ENCODE measurements at places on chromosomes 6 and 20. TPM values are rescaled to one million over a fixed set of nuclear protein-coding genes. Genes with fewer than 3 reads are reported as not detected.

DNA sequence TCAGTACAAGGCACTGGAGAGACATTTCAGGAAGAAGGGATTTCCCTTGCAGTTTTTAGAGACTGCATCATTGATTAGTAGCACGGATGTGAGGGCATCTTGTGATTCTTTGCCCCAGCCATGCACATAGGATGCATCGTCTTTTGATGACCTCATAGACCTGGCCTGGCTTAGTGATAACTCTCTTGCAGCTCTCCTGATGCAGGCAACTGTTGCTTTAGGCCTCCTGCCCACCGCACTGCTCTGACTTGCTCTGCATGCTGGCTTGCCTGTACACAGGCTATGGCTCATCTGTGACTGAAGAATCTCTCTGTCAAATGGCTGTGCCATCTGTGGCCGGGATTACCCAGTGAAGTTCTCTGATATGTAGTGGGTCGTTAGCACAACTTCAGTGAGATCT is 207.7 kb upstream of the PTCHD4 start:
- DNase-seq: no peak

Gene TAGAP
- 22.3 TPM for total RNA-seq

- no peak for DNase-seq
Observed at GRCh38 chr6:106448000-106448426, 87.5 kb downstream of the CRYBG1 start.

Gene PCK1
- total RNA-seq: 0.19 TPM

DNA sequence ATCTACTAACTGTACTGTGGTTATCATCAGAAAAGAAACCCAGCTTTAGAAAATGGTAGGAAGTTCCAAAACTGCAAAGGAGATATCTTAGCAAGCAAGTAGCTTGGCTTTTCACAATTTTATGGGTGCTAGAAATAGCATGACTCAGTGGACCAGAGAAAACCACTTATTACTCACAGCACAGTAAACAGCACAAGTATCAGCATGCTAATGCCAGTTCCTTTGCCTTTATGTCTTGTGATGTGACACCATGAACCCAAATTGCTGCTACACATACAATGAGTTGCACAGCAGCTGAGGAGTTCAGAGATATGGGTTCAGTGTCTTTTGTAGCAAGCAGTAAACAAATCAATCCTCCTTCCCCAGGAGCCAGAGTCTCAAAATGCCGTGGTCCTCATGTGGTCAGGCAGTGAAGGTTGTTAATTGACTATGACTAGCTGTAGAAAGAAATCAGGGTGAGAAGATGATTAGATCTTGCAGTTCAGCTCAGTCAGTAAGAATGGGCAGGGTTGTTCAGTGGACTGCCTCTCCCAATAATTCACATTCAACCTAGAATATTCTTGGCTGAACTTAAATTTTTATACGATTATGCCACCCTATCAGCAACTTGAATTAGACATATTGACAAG is 73.3 kb downstream of the OPRM1 start:
- DNase-seq: no peak

DNA sequence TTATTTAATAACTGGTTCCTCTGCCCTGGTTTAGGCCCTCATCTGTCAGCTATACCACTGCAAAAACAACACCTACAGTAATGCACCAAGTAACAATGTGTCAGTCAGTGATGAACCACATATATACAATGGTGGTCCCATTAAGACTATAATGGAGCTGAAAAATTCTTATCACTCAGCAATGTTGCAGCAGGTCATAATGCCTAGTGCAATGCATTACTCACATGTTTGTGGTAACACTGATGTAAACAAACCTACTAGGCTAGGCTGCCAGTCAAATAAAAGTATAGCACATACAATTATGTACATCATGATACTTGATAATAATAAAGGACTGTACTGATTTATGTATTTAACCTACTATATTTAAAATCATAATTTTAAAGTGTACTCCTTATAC is 31.3 kb downstream of the RARS2 start:
- no peak for DNase-seq

DNA sequence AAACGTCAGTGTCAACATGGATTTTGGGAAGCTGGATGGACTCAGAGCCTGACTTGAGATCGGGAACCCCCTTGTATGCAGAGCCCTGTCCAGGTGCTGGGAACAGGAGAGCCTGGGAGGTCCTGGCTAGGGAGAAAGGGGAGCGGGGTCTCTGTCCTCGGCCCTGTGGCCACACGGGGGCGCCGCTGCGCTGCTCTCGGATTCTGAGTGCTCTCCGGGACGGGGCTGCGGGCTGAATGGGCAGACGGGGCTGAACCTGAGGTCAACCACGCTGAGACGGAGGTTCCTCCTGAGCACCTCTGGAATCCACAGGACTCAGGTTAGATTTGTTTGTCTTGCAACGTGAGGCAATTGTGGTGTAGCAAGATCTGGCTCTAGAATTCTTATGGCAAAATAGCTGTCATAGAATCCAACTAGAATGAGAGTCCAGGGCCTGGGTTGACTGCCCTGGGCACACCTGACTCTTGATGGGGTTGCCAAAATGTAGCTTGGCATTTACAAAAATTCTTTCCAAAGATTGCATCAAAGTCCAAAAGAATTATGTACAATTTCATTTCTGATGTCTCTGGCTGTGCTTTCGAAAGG is 20.6 kb upstream of the HLA-F start:
- no peak for DNase-seq

DNA sequence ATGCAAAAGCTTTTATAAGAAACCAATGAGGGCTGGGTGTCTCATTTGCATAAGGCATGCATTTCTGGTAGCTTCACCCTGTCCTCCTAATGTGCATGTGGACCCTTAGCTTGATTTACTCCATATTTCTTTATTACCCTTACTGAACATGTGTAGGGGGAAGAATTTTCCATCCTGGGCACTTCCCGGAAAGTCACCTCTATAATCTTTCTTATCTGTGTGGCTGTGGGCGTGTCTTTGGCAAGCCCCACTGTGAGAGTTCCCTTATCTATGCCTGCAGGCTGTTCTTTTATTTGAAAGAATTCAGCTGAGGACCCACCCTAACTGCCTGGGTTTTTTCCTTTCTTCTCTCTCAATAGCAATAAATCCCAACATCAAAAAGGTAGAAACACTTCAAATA is 627.8 kb downstream of the DOK5 start:
- DNase-seq: no peak

GRCh38 chr20:47090835-47091234 is 196.2 kb downstream of the EYA2 start:
- DNase-seq: no peak

DNA sequence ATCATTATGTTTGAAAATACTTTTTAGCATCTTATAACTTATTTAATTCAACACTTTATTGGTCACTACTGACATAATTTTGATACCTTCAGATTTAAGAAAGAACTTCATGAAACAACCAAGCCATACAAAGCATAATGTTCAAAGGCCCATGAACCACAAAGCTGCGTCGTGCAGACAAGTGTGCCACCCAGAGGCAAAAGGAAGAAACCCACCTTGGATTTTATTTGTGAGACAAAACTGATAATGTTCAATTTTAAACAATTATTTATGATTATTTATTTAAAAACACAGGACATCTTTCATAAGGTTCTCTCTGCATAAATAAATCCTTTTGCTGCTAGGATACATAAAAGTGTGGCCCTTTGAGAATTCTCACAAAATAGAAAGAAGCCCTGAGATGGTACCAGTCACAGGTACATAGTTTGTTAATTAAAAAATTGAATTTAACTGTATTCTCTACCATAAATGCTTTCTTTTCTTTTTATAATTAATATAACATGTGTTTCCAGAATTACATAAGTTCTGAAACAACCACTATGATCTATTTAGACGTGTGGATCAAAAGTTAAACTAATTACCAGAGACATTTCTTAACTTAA is 143.7 kb downstream of the RALGAPA2 start:
- DNase-seq: peak; percentile 20

DNA sequence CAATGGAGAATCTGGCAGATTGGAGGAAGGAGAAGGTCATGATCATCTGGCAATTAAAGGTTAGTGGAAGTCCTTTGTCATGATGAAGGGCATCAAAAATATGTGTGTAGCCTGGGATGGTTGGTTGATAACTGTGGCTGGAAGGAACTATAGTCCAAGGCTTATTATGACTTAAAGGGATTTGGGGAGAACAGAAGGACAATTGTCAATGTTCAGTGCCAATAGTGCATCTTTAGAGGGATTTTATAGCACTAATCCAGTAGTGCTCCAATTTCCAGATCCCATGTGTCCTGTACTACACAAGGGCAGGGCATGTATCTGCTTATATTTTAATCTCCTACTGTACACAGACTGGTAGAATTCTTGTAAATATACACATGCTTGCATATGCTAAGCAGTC is 5.0 kb upstream of the ZBTB24 start:
- DNase-seq: no peak

DNA sequence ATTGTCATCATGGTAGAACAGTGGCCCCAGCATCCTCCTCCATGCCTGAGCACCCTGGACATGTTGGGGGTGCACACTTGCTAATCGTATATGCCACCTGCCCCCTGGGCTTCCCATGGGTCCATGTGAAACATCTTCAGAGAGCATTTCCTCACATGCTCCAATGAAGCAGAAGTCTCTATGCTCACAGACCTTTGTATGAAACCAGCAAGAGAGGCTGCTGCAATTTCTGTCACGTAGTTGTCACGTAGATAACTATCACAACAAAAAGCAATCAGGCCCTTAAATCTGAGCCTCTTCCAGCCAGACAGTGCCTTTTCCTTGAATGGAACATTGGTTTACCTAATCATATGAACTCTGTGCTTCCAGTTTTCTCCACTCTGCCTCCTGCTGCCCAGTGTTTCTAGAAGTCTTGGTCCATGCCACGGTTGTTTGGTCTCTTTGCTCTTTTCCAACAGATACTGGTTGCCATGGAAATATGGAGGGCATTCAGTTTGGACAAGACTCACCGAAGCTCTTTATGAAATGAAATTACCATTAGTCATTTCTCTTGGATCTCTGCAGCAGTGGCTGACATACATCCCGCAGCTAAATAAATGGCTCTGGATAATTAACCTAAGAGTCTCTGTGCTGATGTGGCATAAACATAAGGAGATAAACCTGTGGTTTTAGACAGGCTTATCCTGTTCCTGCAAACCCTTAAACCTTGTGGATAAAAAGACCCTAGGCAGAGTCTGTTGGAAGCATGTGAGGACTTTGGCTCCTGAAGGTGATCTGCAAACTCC is 172.8 kb upstream of the SYNDIG1 start:
- DNase-seq: no peak

- no peak for DNase-seq
Observed at GRCh38 chr6:128097009-128097408, 196.2 kb upstream of the THEMIS start.

DNA sequence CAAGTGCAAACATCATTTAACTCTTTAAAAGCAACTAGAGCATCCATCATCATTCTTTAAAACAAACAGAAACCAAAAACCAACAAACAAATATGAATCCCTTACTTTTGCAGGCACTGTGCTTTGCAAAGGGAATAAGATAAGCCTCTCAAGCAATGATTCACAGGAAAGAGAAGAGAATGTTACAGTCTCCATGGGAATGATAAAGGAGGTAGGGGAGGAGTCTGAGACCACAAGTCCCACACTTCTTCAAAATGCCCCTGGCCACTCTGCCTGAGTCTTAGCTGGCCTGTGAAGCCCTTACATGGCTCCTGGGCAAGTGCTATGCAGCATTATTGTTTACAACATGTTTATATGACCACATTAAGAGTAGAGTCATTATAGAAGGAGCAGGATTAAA is 257.7 kb upstream of the MARCKS start:
- no peak for DNase-seq

DNA sequence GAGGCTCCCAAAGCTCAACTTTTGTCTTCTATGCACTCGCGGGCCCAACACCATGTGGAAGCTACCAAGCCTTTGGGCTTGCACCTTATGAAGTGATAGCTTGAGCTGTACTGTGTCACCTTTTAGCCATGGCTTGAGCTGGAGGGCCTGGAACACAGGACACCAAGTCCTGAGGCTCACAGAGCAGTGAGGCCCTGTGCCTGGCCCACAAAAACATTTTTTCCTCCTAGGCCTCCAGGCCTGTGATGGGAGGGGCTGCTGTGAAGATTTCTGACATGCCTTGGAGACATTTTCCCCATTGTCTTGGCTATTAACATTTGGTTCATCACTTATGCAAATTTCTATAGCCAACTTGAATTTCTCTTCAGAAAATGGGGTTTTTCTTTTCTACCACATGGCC is 96.5 kb downstream of the MMUT start:
- no peak for DNase-seq

Gene SLC17A3
- total RNA-seq: 0.14 TPM

GRCh38 chr6:5766260-5766659 is 240.5 kb downstream of the NRN1 start:
- no peak for DNase-seq

GRCh38 chr6:36683145-36683655 is 4.7 kb downstream of the CDKN1A start:
- no peak for DNase-seq

DNA sequence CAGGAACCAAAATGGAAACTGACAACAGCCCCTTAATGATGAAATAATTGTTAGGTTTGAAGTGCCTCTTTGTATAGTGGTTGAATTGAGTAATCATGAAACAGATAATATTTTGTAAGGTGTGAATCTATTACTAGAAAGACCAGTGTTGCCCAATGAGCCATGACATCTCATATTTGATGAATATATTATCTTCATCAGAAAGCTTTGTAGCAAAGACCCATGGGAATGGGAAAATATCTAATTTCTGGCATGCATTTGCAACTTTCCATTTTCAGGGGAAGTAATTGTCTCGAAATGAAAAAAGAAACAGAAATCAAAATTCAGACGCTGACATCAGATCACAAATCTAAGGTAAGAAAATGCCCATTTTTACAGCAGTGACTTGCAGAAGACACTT is 57.3 kb upstream of the LAMP5 start:
- no peak for DNase-seq

Gene RNGTT
- total RNA-seq: 23.2 TPM

DNA sequence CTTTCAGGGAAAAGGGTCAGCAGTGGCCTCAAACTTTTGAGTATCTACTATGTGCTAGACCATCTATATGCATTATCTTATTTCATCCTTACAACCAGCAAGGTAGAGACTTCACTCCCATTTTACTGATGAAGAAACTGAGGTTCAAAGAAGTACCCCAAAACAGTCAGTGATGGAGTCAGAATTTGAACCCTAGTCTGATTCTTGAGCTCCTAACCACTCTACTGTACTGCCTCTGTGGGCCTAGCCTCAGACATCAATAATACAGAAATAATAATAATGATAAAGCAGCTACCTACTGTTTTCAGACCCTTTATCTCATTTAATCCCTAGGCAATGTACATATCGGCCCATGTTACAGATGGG is 8.4 kb downstream of the ADA start:
- no peak for DNase-seq

GRCh38 chr6:150685860-150686259 is 86.2 kb downstream of the PLEKHG1 start:
- DNase-seq: peak; percentile 46

DNA sequence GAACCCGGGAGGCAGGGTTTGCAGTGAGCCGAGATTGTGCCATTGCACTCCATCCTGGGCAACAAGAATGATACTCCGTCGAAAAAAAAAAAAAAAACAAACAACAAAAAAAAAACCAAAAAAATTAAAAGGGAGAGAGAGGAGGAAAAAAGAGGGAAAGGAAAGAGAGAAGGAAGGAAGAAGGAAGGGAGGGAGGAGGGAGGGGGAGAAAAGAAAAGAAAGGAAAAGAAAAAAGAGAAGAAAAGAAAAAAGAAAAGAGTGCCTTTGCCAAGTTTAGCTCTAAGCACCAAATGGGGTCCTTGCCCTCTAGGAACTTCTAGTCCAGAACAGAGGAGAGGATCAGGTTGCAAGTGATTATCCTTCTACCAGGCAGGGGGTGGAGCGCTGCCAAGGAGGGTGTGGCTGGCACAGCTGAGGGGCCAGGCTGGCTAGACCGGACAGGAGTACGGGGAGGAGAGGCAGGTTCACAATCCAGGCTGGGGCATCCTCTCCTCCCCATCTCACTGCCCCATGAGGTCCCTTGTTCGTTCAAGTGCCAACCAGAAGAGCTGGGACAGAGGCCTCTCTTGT is 19.1 kb downstream of the GNAS start:
- DNase-seq: no peak

Data from thymus (tissue), 14 donors.